Hematopoietic multipotent progenitor cell treated with erythropoietin and hydrocortisone succinate and interleukin-3 and kit ligand, for 4 days (in vitro differentiated cells): ENCODE measurements at places on chromosomes 13 and 19.

DNA sequence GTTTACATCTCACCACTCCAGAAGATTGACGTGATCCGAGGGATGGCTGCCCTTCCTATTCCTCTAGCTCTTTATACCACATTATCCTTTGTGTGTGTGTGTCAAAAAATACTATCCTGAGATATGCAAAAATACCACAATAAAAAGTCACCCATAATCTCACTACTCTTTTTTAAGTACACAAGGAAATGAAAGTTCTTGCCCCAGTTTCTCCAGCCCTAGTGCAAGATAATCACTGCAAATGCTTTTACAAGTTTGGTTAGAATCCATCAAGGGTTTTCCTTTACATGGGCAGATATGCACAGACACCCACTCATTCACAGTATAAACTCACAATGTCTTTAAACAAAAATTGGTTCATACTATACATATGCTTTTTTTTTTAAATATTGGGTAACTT, 89.3 kb downstream of the DIAPH3 start:
- no peak for DNase-seq

- DNase-seq = peak; percentile 52
Observed at GRCh38 chr19:48716562-48717291, 2.8 kb downstream of the MAMSTR start.

GRCh38 chr19:44552324-44552723, 22.8 kb upstream of the CEACAM20 start:
- DNase-seq = peak; percentile 69

GRCh38 chr13:30734439-30734838, 904 bp upstream of the ALOX5AP start:
- no peak for DNase-seq

DNA sequence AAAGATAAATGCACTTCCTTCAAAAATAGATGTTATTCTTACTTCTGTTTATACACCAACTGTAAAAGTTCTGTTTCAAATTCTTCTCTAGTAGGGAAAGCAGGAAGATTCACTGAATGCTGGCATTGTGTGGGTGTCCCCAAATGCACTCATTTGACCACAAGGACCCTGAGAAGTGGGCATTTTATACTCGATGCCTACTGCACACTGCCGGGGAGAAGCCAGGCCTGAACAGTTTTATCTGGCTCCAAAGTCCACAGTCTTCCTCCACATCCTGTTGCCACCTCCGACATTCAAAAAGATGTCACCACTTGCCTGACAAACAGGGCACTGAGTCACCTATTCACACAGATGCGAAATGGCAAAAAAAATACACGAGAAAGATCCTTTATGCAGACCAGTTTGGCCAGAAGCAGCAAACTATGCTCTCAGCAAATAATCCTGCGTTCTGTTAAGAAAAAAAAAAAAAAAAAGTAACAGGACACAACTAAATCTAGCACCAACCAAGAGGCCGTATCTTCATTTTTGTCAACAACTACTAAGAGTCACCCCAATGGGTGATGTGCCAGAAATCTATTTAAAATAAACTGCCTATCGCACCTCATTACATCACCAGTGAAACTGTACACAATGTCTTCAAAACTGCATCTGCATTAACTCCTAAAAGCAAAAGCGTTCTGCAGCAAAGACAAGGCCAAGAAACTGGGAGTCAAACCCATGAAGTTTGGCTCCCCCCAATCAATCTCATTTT, 6.2 kb downstream of the ZC3H4 start:
- DNase-seq = peak; percentile 79

DNA sequence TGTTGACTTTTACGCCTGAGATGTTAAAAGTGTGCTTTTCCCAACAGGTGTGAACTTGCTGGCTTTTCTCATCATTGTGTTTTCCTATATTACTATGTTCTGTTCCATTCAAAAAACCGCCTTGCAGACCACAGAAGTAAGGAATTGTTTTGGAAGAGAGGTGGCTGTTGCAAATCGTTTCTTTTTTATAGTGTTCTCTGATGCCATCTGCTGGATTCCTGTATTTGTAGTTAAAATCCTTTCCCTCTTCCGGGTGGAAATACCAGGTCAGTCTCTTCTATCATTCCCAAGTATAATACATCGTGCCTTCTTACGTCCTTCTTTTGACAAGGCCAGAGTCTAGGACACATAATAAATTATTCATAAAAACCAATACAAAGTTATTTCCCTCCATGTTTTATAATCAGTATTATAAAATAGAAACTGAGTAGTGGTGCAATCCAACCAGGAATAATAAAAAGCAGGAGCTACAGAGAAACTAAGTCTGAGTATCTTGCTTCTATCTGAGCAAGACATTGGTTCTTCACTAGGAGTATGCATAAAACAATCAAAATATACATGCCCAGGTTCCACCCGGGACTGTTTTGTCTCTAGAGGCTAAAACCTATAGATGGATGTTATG, 57.9 kb downstream of the RXFP2 start:
- DNase-seq = peak; percentile 28

GRCh38 chr13:96824140-96824539, 170.1 kb downstream of the OXGR1 start:
- peak; percentile 37 for DNase-seq

- DNase-seq = no peak
Observed at GRCh38 chr19:13937479-13938300, 527 bp downstream of the PODNL1 start.

DNA sequence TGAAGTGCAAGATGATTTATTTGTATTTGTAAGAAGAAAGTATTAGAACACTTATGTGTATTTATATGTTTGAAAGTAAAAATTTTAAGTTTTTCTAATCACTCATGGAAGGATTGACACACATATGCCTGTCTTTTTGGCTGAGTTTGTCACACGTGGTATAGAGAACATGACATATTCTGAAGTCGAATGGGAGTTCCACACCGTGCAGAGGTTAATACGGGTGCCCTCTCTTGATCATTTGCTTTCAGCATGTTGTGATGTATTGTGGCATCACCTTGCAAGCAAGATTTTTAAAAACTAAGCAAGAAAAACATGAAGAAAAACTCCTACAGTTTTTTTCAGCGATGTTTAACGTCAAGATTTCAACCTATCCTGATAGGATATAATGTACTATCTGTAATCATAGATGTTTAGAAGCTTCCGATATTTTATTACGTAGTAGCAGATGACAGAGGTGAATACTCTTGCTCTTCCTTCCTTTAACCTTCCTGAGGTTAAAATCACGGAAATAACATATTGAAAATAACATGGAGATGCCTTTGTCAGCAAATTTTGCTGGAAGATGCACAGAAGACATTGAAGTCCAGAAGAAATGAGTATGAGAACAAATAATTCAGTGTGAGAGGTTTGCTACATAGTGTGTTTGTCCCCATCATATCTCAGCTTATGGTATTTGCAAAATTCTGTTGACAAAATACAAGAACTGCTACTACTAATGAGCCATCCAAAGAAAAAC, 231.4 kb downstream of the LMO7 start:
- DNase-seq = no peak

DNA sequence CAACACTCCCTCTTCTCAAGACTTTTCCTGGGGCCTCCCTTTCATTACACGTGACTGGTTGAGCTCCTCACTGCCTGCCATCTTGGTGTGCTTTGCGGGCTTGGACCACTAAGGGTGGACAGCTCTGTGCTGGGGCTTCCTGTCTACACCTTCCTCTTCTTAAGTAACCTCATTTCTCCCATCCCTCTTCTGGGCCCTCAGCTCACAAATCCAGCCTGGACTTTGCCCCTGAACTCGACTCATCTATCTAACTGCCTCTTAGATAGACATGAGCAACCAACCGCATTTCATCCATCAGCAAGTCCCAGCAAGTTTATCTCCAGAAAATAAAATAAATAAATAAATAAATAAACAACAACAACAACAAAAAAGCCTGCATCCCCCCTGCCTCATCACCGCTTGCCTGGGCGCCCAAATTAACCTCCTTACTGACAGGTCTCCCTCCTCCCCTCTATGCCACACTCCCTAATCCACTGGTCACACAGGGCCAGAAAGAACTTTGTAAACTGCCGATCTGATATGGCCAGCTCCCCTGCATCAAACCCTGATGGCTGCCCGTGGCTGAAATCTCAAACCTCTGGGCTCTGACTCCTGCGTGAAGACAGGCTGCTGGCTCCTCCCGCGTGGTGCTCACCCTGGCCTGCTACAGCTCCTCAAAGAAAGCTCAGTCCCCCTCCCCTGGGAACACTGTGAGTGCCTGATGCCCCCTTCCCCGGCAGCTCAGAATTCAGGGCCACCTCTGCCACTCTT, 7.8 kb downstream of the ISOC2 start:
- no peak for DNase-seq
